ENCODE measurements at places on chromosomes 2 and 18.
A peak's percentile ranks its signal among the peaks of the same experiment; 100 is the strongest.

GRCh38 chr2:17069564-17069963 is 403.9 kb upstream of the CYRIA start:
- no peak for DNase-seq

DNA sequence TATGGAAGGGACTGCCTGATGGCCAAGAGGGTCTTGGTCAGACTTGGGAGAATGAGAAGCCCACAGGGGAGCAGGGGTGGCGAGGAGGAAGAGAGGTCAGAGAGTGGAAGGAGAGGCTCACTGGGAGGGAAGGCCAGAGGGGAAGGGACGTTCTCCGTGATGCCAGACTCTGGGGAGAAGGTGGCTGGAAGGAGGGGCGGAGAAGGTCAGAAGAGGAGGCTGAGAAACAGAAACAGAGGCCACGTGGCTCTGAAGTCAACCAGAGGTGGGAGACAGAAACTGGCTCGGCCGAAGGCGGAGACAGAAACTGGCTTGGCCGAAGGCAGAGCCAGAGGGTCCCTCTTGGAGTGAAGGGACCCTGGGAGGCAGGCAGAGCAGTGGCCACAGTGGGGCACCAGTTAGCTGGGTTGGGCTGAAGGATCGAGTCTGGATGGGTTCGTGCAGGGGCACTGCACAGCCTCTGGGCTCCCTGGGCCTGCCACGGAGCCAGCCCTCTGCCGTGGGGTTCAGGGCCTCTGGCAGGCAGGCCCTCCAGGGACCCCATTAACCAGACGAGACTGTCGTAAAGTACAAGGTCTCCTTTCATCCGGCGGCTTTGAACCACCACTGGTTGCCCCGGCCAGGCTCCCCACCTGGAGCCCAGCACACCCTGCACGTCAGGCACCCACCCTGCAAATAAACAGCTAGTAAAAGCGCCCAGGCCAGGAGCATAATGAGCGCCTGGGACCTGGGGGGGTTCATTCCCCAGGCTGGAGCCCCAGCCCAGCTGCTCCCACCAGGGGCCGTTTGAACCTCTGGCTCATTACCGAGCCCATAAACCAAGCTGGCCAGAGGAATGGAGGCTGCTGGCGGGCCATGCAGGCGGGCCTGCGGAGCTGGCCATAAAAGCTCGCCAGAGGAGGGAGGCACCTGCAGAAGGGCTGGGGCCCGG is 218.8 kb downstream of the DYSF start:
- DNase-seq, result peak; percentile 8

DNA sequence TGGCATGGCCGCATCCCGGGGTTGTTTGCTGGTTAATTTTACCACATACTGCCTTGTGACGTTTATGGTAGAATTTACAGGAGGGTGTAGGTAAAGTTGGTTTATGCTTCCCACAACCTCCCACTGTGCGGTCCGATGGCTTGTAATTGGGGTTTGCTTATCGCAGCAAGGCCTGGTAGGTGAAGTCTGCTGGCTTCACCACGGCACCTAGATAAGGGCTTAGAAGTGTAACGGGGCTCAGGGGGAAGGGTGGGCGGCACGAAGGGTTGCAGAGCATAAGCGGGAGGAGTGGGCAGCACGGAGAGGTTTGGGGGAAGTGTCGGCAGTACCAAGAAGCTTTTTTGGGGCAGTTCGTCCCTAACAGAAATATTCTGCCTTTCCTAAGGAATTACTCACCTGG is 39.0 kb upstream of the TMEM131 start:
- no peak for DNase-seq

DNA sequence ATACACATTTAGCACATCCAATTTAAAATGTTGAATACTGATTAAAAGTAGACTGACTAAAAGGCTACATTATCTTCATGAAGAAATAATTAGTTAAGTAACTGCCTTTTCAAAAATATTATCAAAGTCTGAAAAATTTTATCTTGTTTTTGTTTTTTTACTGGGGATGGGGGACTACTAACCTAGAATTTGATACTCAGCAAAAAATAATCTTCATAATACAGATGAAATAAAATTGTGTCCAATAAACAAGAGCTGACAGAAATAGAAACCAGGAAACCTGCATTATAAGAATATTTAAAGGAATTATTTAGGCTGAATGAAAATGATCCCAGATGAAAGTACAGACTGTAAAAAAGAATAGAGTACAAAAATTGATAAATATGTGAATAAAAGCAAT is 200.7 kb upstream of the RGPD4 start:
- no peak for DNase-seq

DNA sequence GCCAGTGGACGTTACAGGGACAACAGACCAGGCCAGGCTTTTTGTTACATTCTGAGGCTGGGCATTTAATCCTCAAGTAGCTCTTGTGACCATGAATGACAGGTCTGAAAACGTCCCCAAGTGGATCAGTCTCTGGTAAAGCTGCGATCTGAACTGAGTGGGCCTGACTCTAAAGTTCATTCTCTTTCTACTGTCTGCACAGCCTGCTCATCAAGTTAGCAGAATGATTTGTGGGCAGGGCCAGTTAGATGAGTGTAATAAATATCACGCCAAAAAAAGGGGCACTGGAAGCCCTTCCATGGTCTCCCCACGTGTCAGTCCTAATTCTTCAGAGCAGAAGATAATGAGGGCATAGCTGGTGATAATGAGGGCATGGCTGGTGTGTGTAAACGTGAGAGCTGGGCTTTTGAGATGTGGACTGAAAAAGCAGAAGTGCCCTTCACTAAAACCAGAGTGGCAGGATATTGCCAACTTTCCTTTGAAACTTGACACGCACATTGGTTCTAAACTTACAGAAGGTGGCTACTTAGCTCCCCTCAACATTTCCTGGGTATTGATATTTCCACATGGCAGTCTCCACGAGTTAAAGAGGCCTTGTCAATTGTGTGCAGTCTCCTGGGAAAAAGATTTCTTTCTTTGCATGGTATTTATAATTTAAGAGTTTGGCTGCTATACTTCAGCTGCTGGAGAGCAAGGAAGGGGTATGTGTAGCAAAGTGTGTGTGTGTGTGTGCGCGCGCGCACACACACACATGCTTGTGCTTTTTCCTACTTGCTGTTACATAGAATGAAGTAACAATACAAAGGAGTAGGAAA is 72.7 kb upstream of the LYPD6B start:
- DNase-seq, result no peak

- DNase-seq, result no peak
Observed at GRCh38 chr2:96501471-96501874, 3.7 kb downstream of the NEURL3 start.

GRCh38 chr2:241860184-241861078 is 1.7 kb upstream of the PDCD1 start:
- DNase-seq, result no peak

- DNase-seq, result peak; percentile 17
Observed at GRCh38 chr2:241763551-241764274, 12.9 kb upstream of the GAL3ST2 start.

DNA sequence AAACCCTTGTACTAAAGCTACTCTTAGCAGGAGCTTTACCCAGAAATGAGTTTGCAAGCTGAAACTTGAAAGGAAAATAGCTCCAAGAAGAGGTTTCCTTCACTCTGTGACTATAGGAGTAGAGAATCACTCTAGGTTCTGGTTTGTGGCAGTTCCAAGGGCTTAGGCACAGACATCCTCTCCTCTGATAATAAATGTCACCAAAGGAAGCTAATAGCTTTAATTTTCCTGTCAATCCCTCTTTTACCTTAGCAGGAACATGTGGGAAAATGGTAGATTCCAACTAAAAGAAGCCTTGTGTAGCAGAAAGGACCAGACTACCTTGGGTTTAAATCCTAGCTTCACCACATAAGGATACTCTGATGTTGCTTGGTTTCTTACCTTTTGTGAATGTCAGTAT is 104.0 kb downstream of the FSHR start:
- DNase-seq, result no peak

- peak; percentile 68 for DNase-seq
Observed at GRCh38 chr2:85584857-85585780, 888 bp downstream of the VAMP5 start.

DNA sequence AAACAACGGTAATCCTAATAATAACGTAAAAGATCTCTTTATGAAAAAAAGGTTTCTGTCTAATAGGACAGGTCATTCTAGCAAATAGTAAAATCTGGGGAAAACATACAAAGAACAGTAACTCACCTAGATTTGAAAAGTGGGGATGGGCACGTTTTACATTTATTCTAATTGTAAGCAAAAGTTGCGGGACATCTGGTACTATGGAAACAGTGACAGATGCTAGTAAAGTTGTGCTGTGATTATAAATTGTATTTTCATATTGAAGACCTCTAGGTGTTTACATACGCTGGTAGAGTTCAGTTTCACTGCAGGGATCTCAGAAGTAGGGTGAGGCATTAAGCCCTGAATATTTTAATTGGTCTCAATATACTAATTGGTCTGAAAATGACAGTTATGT is 422.5 kb downstream of the DPP10 start:
- DNase-seq, result no peak

DNA sequence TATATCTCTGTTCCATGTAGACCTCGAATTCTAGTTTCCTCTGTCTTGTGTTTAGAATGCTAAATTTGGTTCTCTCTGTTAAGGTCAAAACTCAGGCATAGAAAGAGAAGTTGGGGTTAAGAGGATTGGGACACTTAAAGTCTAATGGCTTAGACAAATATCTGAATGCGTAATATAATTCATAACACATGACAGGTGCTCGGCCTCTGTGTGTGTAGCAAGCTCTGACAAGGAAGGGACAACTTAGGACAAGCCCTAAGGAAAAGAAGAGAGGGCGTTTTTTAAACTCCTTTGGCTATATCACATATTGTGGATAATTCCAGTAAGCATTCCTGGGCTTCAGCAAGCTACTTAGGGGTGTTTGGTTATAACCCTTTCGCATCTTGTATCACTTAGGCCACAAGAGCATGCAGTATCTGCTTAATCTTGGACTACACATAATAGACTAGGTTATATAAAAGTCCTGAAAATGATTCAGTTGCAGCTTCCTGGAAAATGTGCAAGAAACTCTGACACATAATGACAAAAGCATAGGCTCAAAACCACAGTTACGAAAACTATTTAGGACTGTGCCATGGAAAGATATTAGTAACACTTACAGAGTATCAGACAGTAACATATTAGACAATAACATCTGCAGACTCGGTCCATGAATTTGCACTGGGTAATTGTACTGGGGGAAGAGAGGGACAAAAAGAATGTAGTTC is 16.1 kb upstream of the CREB1 start:
- DNase-seq, result no peak

- no peak for DNase-seq
Observed at GRCh38 chr2:73931531-73932500, 5.1 kb downstream of the DGUOK start.

DNA sequence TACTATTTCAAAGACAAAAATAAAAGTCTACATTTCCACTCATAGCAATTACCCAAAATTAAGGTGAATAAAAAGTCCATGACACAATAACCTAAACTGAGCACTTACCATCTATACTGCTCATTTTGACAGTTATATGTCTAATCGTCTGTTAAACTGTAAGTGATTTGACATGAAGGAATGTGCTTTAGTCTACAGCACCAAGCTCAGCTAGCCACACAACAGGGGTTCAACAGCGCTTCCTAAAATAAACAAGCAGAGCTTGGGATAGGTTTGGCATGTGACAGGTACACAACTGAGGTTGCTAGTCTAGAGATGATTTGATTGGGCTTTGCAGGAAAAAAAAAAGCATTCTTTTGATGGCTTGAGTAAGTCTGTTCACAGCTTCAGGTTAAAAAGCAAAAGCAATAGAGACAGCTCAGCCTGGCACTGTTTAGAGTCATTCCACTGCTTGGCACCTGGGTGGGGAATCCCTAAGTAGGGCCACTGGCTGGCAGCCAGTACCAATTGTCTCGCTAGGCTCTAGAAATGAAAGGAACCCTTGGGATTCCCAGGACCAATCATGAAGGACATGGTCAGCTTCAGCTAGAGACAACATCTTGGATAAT is 78.6 kb downstream of the BARD1 start:
- DNase-seq, result no peak

DNA sequence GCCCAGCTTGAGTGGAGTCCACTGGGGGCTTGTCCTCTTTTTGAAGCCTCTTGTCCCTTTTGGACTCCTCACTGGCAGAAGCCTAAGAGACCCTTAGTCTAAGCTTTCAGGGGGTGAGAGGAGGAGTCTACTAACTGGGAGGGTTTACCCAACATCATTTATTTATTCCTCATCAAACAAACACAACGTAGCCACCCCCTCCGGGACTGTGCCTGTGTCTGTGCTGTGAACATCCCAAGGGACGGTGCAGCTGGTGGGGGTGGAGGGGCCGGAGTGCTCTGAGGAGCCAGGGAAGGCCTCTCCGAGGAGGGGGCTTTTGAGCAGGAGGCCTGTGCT is 42.7 kb upstream of the TAF1B start:
- no peak for DNase-seq

GRCh38 chr2:82098617-82099016 is 1794.1 kb upstream of the LRRTM1 start:
- no peak for DNase-seq

- DNase-seq, result no peak
Observed at GRCh38 chr2:197028633-197029032, 102.1 kb upstream of the PGAP1 start.

GRCh38 chr18:41690332-41691127 is 264.5 kb upstream of the PIK3C3 start:
- no peak for DNase-seq

DNA sequence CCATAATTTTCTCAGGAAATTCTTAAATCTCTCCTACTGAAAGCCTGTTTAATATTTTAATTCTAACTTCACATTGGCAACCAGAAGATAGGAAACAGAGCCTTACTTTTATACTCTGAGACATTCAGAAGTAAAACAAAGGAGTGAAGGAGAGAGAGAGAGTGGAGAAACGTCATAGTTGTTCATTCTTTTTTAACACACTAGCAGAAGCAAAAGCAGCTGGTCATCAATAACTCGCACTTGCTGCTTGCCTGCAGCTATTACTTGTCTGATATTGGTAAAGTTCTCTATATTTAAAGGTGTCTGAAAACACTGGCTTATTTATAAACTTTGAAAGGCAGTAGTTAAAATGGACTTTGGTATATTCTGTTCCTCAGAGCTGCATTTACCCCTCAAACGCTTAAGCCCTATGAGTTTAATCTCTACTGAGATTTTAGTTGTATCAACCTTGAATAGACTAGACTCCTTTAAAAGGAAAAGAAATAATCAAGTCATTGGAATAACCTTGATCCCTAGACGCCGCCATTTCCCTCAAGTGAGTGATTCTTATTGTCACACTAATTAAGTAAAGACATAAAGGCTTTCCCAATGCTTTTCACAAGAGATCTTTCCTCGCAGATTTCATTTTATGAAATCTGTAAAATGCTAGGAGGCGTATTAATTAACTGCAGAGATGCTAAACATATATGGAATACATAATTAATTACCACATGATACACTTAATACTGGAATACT is 182.0 kb downstream of the PID1 start:
- no peak for DNase-seq

GRCh38 chr2:240640939-240641338 is 15.7 kb downstream of the GPR35 start:
- DNase-seq, result peak; percentile 96
